ENCODE measurements at places on chromosomes 13 and 19. TPM values are rescaled to one million over a fixed set of nuclear protein-coding genes. Genes with fewer than 3 reads are reported as not detected.

Gene GPR12
- polyA plus RNA-seq, result not detected

Gene ZNF331
- polyA plus RNA-seq, result 16.6 TPM

Gene SKA3
- 14.2 TPM for polyA plus RNA-seq

Gene CGB3
- not detected for polyA plus RNA-seq

Gene DIAPH3
- polyA plus RNA-seq, result 15.3 TPM

Gene EID2B
- polyA plus RNA-seq, result 4.2 TPM

Gene TSHZ3
- polyA plus RNA-seq, result 13.3 TPM

Gene ZNF560
- 0.90 TPM for polyA plus RNA-seq

Gene RINL
- polyA plus RNA-seq, result 7.4 TPM

Data from left renal pelvis (tissue), 4 donors.